ENCODE measurements at places on chromosomes 11 and 22.

GRCh38 chr11:34480314-34480713, 33.3 kb downstream of the ELF5 start:
- no peak for DNase-seq

DNA sequence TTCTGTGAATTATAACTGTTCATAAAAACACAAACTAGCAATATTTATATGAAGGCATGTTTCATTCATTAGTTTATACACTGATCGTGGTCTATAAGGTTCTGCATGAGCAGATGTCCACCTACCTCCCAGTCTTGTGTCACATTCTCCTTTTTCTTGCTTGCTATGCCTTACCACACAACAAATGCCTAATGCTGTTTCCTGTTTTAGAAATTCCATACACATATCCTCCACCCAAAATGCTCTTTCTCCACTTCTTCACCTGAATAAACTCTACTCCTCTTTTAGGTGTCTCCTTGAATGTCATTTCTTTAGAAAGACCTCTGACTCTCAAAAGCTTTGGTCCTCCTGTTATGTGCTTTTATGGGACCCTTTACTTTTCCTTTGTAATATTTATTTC, 88.9 kb downstream of the BDNF start:
- DNase-seq: no peak

DNA sequence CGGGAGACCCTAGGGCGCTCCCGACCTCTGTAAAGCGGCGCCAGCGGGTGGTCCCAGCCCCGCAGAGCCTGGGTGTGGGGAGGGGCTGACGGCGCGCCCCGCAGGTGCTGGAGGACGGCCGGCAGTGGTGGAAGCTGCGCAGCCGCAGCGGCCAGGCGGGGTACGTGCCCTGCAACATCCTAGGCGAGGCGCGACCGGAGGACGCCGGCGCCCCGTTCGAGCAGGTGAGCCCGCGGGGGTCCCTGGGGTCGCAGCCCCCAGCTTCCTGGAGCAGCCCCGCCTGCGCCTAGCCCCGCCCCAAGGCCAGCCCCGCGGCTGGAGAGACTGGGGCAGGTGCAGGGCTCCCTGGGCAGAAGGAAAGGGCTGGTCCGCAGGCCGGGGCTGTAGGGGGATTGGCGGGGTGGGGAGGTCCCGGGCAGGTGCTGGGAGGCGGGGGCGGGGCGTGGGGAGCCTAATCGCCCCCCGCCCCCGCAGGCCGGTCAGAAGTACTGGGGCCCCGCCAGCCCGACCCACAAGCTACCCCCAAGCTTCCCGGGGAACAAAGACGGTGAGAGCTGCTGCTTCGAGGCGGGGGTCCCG, 19.7 kb downstream of the EPS8L2 start:
- DNase-seq: no peak

GRCh38 chr11:95360377-95361075, 129.5 kb upstream of the SESN3 start:
- no peak for DNase-seq

DNA sequence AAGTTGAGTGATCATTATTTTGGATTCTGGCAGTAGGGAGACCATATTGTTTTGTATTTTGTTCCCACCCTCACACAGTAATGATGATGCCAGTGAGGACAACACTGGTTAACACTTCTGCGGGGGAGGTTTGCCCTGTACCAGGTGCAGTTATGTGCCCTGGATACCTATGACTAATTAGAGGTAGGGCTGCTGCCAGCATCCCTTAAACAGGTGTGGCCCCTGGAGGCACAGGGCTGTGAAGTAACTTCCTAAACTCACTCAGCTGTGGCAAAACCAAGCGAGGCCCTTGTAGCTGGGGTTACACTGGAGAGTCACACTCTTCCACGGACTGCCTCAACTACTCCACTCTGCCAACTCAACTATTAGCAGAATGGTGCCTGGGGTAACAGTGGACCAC, 64.5 kb downstream of the MCM5 start:
- DNase-seq: no peak

All from stromal cell of bone marrow (primary cell).